ENCODE measurements at places on chromosomes 11 and 22.

DNA sequence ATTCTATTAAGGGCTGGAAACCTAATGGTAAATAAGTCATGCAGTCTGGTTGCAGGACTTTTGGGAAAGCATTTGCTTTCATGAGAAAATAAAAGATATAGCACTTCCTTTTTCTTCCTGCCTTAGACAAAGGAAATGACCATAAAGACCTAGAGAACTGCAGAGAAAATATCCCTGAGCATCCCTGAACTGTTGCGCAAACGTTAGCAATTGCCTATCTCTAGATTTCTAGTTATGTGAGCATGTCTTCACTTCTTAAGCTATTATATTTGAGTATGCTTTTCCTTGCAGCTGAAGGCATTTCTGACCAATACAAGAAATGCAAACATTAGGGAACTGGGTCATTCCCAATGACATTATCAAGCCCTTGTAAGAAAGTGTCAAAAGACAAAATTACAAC lies 110.6 kb downstream of the KIF18A start:
- DNase-seq = no peak

DNA sequence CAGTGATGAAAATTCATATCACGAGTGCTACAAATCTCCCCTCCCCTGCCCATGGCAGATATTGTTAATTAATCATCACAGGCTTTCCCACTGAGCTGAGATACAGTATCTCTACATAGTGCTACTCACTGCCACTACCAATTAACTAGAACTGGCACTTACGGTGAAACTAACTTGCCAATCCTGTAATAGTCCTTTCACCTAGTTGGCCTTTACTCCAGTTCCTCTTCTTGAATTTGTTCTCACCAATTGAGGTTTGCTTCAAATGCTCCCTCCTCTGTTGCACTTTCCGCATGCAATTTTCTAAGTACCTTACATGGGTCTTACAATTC lies 11.9 kb upstream of the PRRG4 start:
- DNase-seq = no peak

DNA sequence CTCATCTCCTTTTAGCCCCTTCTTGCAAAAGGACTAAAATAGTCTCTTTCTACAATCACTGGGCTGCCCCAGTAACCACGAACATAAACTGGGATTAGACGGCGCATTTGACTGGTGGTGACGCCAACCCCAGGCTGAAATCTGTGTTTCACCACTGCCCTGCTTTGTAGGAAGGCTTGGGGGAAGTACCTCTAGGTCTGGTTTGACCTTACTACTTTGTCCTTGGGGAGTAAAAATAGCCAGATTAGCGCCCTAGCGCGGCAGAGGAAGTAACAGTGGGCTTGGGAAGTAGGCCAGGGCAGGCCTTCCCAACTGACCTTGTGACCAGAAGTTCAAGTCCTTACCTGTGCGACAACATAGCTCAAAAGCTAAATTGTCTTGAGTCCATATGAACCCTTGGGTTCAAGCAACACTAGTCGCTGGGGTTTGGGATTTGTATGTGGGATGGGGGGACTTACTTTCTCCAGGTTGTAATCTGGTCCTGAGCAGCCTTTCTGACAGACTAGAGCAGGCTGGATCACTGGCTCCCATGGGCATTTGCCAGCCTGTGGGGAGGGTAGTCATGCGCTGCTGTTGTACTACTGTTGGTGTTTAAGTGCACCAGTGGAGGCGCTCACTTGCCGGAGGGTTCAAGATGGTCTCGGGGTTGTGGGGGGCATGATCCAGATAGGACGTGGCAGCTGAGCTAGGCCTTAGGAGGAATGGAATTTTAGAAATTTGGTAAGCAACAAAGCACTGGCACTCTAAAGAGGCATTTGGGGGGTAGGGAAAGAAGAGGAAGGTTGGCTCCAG lies 953 bp upstream of the PACS1 start:
- peak; percentile 36 for DNase-seq

GRCh38 chr11:3955299-3955665 lies 99.8 kb downstream of the STIM1 start:
- no peak for DNase-seq

DNA sequence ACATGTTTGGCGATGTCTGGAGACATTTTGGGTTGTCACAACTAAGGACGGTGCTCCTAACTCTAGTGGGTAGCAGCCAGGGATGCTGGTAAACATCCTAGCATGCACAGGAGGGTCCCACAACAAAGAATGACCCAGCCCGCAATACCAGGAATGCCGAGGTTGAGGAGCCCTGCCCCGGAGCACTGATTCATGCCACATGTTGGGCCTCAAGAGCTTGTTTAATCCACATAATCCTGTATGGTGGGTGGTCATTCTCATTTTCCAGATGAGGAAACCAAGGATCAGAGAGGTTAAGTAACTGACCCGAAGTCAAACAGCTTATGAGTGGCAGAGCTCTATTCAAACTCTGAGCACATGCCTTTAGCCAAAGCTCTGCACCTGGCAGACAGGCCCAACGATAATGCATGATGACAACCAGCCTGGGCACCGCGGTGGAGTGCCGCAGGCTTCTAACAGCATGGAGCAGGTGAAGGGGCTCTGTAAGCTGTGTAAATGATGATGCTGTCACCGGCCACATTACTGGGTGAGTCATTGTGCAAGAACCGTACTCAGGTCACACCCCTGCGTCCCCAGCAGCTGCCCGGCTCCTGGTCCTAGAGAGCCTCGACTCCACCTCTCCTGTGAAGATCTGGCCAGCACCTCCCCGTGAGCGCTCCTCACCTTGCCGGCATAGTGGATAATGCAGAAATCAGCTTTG lies 58.6 kb downstream of the APOL1 start:
- no peak for DNase-seq
